Right ventricle myocardium superior (tissue), 1 donor: ENCODE measurements at places on chromosomes 16 and 17. TPM values are rescaled to one million over a fixed set of nuclear protein-coding genes. Genes with fewer than 3 reads are reported as not detected.

The NPW gene
- not detected for total RNA-seq

The ITGAX gene
- total RNA-seq, result 1.2 TPM

The ATP2C2 gene
- total RNA-seq, result not detected

The MYO15A gene
- total RNA-seq, result 0.11 TPM

The HCRT gene
- not detected for total RNA-seq

The TMIGD1 gene
- total RNA-seq, result not detected

The KRT20 gene
- total RNA-seq, result not detected

The TANGO6 gene
- total RNA-seq, result 8.4 TPM

The KRT9 gene
- total RNA-seq, result not detected

The TMED6 gene
- not detected for total RNA-seq

The ZNF267 gene
- total RNA-seq, result 4.4 TPM

The BAIAP3 gene
- 3.7 TPM for total RNA-seq

The TNP2 gene
- total RNA-seq, result not detected

The YPEL3 gene
- 64.1 TPM for total RNA-seq

The NOXO1 gene
- not detected for total RNA-seq

The SP2 gene
- total RNA-seq, result 12.4 TPM

The ABCC6 gene
- total RNA-seq, result 1.5 TPM

The GALR2 gene
- total RNA-seq, result not detected

The MILR1 gene
- total RNA-seq, result 2.2 TPM

The CACNG1 gene
- total RNA-seq, result not detected

The SERPINF2 gene
- total RNA-seq, result 0.32 TPM

The P3H4 gene
- total RNA-seq, result 6.7 TPM

The SLC47A2 gene
- total RNA-seq, result not detected

The GLTPD2 gene
- total RNA-seq, result not detected

The MEIOB gene
- total RNA-seq, result not detected

The ABCC12 gene
- not detected for total RNA-seq

The TMEM204 gene
- 28.9 TPM for total RNA-seq

The NLK gene
- total RNA-seq, result 20.2 TPM

The DYNC1LI2 gene
- total RNA-seq, result 66.9 TPM

The KRTAP1-1 gene
- not detected for total RNA-seq

The KRT17 gene
- not detected for total RNA-seq

The FADS6 gene
- not detected for total RNA-seq

The RCVRN gene
- not detected for total RNA-seq

The CDH11 gene
- total RNA-seq, result 9.7 TPM

The IL21R gene
- total RNA-seq, result 0.13 TPM

The LPCAT2 gene
- 9.6 TPM for total RNA-seq

The ADPRM gene
- total RNA-seq, result 3.3 TPM

The GNGT2 gene
- total RNA-seq, result 2.1 TPM

The CLEC18A gene
- total RNA-seq, result 0.24 TPM
